ENCODE measurements at places on chromosomes 2 and 18.

DNA sequence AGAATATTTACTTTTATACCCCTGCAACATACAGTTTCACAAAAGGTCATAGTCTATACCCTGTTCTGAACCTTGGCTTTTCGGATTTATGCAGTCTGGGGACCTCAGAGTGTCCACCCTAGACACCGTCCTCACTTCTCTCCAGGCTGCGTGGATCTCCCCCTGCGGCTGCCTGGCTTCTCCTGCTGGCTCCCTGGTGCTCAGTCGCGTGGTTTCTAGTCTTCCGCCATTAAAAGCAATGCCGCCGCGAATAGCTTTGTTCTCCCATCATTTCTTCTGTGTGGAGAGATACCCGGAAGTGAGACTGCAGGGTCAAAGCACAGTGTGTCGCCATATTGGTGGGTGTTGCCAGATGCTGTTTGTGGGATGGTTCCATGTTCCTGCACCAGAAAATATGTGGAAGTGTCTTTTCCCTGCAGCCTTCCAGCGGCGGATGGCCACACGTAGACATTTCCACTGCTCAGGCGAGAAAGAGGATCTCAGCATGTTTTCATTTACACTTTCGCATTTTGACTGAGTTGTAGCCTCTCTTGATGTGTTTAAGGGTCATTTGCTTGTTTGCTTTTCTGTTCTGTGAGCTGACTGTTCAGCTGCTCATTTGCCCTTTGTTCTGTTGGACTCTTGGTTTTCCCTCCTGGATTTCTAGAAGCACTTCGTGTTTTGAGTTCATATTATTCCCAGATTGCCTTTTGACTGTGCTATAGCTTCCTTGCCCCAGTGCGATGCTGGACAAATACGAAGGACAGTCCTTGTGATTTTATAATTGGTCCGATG, 22.9 kb upstream of the ASB1 start:
- no peak for DNase-seq

- DNase-seq = no peak
Observed at GRCh38 chr2:39780825-39781600, 2.0 kb upstream of the THUMPD2 start.

DNA sequence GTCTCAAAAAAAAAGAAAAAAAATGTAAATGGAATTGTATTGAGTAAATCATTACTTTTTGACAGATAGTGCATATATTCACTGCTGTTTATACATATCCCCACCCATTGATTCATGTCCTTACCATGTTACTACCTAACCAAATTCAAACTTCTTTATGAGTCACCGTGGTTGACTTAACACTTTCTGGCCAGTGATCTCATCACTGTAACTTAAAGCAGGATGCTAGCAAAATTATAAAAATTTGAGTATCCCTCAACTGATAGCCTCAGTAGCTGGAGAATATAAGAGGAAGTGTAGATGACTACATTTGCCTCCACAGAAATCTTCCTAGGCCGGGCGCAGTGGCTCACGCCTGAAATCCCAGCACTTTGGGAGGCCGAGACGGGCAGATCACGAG, 13.4 kb downstream of the CNOT9 start:
- no peak for DNase-seq

GRCh38 chr2:234960175-234961088, 8.6 kb downstream of the SH3BP4 start:
- no peak for DNase-seq

DNA sequence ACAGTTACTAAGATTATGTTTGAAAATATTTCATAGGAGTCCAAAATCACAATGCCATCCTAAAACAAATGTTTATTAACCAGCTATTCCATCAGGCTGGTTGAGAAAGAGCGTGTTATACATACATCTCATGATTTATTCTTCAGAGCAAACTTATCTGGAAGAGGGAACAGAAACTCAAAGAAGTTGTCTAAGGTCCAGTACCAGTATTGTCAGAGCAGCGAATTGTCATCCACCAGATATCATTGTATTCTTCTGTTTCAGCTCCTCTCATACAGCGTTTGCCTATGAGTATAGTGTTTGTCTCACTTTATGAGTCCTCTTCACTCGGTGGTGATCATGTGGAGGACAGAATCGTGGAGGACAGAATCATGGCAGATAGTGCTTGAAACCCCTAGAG, 238.2 kb downstream of the OSR1 start:
- DNase-seq = no peak

All from NCI-H526 treated with DMSO at 0.1 percent for 48 hours (cell line).